ENCODE measurements at places on chromosomes 2 and 18. TPM values are rescaled to one million over a fixed set of nuclear protein-coding genes. Genes with fewer than 3 reads are reported as not detected.

Gene HOXD13
- total RNA-seq = not detected

Gene MYO7B
- total RNA-seq = 0.46 TPM

Gene PRKAG3
- not detected for total RNA-seq

Gene FLACC1
- 6.5 TPM for total RNA-seq

Gene PER2
- total RNA-seq = 4.7 TPM

Gene CD226
- 0.95 TPM for total RNA-seq

Gene SIGLEC15
- total RNA-seq = not detected

Measured in Right ventricle myocardium inferior (tissue), 1 donor.